ENCODE measurements at places on chromosomes 1 and 21. TPM values are rescaled to one million over a fixed set of nuclear protein-coding genes. Genes with fewer than 3 reads are reported as not detected.
A peak's percentile ranks its signal among the peaks of the same experiment; 100 is the strongest.

GRCh38 chr1:34712007-34712688, 42.7 kb upstream of the GJB5 start:
- DNase-seq: no peak

GRCh38 chr1:208499601-208500000, 255.4 kb upstream of the PLXNA2 start:
- DNase-seq: no peak

The COL24A1 gene
- under 0.01 TPM for total RNA-seq

DNA sequence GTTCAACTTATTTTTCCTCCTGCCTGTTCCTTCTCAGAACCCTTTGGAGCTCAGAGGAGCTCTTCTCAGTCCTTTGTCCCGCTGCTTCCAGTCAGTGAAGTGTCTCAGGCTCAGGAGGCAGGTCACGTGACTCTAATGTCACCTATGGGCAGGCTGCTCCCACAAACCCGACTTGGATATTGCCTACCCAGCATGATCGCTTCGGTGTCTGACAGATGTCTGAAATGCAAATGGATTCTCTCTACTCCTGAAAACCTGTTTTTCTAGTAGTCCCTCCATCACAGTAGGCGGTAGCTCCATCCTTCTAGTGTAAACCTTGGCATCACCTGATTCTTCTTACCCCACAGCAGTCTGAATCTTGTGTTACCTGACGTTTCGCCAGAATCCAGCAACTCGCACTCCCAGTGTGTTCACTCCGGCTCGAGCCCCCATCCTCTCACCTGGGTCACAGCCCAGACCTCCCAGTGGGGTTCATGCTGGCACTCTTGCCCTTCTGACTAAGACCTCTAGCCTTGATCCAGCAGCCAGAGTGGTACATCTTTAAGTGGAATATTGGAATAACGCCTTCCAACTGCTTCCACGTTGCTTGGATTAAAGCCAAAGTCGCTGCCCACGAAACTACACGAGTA, 5.4 kb downstream of the PADI6 start:
- peak; percentile 2 for DNase-seq

GRCh38 chr1:3654549-3655281, 2.4 kb downstream of the TP73 start:
- no peak for DNase-seq

The SPRTN gene
- 20.4 TPM for total RNA-seq

GRCh38 chr1:177448652-177449357, 278.0 kb downstream of the BRINP2 start:
- peak; percentile 49 for DNase-seq

The UBASH3A gene
- not detected for total RNA-seq

Measured in renal cortical epithelial cell (primary cell).